ENCODE measurements at places on chromosomes 5 and 9. TPM values are rescaled to one million over a fixed set of nuclear protein-coding genes. Genes with fewer than 3 reads are reported as not detected.

GRCh38 chr5:82405161-82405560 is 127.0 kb upstream of the RPS23 start:
- DNase-seq = no peak
- H3K27ac ChIP-seq = no peak overlapping the region
- H3K27me3 ChIP-seq = no peaks in the 10 kb centered on the region
- H3K4me3 ChIP-seq = no peak overlapping the region
- no peaks in the 10 kb centered on the region for H3K36me3 ChIP-seq
- H3K4me1 ChIP-seq = no peaks in the 10 kb centered on the region

GRCh38 chr5:138658676-138659075 is 83.5 kb upstream of the HSPA9 start:
- no peak overlapping the region for H3K27ac ChIP-seq
- DNase-seq = no peak
- no peaks in the 10 kb centered on the region for H3K27me3 ChIP-seq
- H3K36me3 ChIP-seq = no peaks in the 10 kb centered on the region
- H3K4me3 ChIP-seq = no peak overlapping the region

- H3K36me3 ChIP-seq = no peaks in the 10 kb centered on the region
- DNase-seq = no peak
- H3K27me3 ChIP-seq = no peaks in the 10 kb centered on the region
- H3K4me1 ChIP-seq = peaks cover 16% of the 10 kb centered on the region
- H3K27ac ChIP-seq = no peak overlapping the region
Observed at GRCh38 chr9:126984969-126985368, 70.4 kb downstream of the RALGPS1 start.

DNA sequence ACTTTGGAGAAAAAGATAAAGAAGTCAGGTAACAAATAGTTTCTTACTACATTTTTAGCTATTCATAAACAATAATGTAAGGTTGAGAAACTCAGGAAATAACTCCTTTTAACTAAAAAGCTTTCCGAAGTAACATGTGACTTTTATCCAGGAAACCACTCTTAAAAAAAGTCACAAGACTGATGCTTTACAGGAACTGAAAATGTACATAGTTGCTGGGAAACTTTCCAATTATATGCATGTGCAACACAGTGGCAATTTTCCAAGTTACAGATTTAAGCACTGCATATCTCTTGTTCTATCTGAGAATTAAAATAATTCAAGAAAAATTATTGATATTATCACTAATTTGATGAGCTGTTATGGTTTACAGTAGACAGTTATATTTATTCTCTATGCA is 105.2 kb downstream of the CDH10 start:
- no peaks in the 10 kb centered on the region for H3K4me1 ChIP-seq
- no peak for DNase-seq
- H3K4me3 ChIP-seq = no peak overlapping the region
- no peak overlapping the region for H3K27ac ChIP-seq

GRCh38 chr9:122051351-122052321 is 41.5 kb downstream of the TTLL11 start:
- no peak for DNase-seq
- no peaks in the 10 kb centered on the region for H3K27me3 ChIP-seq
- no peaks in the 10 kb centered on the region for H3K4me1 ChIP-seq
- H3K36me3 ChIP-seq = no peaks in the 10 kb centered on the region

DNA sequence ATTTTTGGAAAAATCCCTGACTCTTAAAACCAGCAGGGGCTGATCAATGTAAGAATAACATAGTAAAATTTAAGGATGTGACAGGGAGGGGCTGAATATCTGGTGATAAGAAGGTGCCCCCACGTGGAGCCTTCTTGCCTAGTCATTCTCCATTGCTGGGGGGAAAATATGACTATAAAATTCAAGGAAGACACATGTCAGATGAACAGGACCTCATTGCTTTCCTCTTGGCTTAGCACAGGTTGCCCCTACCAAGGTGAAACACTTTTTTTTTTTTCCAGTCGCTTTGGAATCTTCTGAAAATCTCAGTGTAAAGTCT is 310.9 kb downstream of the EFNA5 start:
- H3K27me3 ChIP-seq = no peaks in the 10 kb centered on the region
- no peaks in the 10 kb centered on the region for H3K36me3 ChIP-seq
- no peak for DNase-seq
- no peak overlapping the region for H3K4me3 ChIP-seq

DNA sequence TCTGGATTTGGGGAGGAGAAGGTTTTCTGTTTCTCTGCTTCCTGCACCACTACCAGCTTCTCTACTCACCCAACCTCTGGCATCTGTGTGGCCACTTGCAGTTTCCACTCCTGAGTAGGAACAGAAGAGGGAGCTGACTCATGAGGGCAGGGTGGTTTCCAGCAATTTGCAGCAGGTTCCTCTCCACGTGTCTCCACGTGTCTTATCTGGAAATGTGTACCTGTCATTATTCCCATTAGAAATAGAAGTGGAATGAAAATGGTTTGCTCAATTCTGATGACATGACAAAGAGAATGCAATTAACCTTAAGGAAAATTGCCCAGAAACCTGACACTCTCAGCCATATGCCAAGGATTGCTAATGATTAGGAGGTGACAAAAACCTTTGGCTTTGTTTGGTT is 33.0 kb downstream of the EGFLAM start:
- H3K36me3 ChIP-seq = no peaks in the 10 kb centered on the region
- no peaks in the 10 kb centered on the region for H3K4me1 ChIP-seq

DNA sequence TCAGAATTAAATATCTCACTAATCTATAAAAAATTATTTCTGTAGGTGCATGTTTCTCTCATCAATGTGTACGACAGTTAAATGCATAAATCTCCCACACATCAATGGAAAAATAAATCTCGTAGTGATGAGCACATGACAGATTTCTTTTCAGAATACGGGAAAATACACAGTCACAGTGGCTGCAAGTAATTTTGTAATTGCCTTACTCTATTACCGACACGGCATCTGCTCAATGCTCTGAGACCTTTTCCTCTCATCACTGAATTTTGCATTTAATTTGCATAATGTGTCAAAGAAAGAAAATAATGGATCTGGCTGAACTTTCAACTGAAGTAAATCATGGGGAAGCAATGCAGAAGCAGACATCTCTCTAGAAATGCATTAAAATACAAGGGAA is 37.2 kb downstream of the PDE4D start:
- no peak for DNase-seq
- no peak overlapping the region for H3K27ac ChIP-seq

DNA sequence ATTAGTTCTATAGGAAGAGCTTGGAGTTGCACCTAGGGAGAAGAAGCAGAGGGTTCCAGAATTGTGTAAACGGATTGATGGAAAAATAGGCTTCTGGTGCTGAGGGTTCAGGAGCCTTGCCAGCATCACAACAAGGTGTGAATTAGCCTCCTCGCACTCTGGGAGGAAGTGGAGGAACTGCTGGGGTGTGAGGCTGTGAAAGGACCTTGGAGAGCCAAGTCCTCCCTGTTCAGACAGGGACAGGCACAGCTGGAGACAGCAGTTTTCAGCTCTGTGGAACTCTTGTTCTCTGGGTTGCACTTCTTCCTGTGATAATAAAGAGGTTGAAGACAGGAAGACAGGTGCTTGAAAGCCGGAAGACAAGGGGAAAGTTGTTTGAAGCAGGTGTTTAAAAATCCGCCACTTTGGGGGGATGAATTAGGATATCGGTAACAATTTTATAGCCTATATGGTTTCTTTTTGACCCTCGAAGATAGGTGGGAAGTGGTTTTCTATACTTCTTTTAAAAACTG is 22.6 kb downstream of the DAPK1 start:
- DNase-seq = no peak
- H3K4me3 ChIP-seq = no peak overlapping the region
- H3K4me1 ChIP-seq = peaks cover 11% of the 10 kb centered on the region
- H3K36me3 ChIP-seq = no peaks in the 10 kb centered on the region

- H3K4me3 ChIP-seq = no peak overlapping the region
- peaks cover 69% of the 10 kb centered on the region for H3K4me1 ChIP-seq
- no peaks in the 10 kb centered on the region for H3K27me3 ChIP-seq
- no peak for DNase-seq
- H3K27ac ChIP-seq = peak overlapping the region; percentile 41
Observed at GRCh38 chr5:151094852-151095245, 14.0 kb upstream of the TNIP1 start.

- H3K4me3 ChIP-seq = no peak overlapping the region
- peaks cover 5% of the 10 kb centered on the region for H3K36me3 ChIP-seq
- H3K27ac ChIP-seq = no peak overlapping the region
- H3K4me1 ChIP-seq = no peaks in the 10 kb centered on the region
- H3K27me3 ChIP-seq = no peaks in the 10 kb centered on the region
Observed at GRCh38 chr5:644971-645370, 32.8 kb downstream of the CEP72 start.

FOXD4L3 gene
- total RNA-seq = not detected

EMB gene
- total RNA-seq = 54.8 TPM

TMC1 gene
- 0.11 TPM for total RNA-seq

CCDC180 gene
- total RNA-seq = 5.2 TPM

DMRT3 gene
- 9.1 TPM for total RNA-seq
